Activated B cell treated with CpG ODN at 0.5 μM for 24 hours (primary cell): ENCODE measurements at places on chromosomes 12 and 14. TPM values are rescaled to one million over a fixed set of nuclear protein-coding genes. Genes with fewer than 3 reads are reported as not detected.

The KLHL33 gene
- total RNA-seq = 0.42 and 0.53 TPM in 2 replicates

The TPH2 gene
- not detected in 2 replicates for total RNA-seq

The ACTR10 gene
- 36.5 and 40.5 TPM in 2 replicates for total RNA-seq

The C14orf132 gene
- 0.05 and 0.16 TPM in 2 replicates for total RNA-seq

The GLIPR1L1 gene
- total RNA-seq = not detected in 2 replicates

The KRT78 gene
- not detected in 2 replicates for total RNA-seq

The HOXC10 gene
- not detected in 2 replicates for total RNA-seq

GRCh38 chr12:121614872-121615467 is 11.4 kb upstream of the ORAI1 start:
- H3K27me3 ChIP-seq = no peaks in the 10 kb centered on the region
- no peak for DNase-seq
- H3K4me3 ChIP-seq = no peak overlapping the region
- no peak overlapping the region for H3K27ac ChIP-seq

GRCh38 chr14:37585971-37586796 is 8.9 kb downstream of the FOXA1 start:
- no peaks in the 10 kb centered on the region for H3K4me1 ChIP-seq
- H3K27me3 ChIP-seq = peaks cover 52% of the 10 kb centered on the region
- H3K36me3 ChIP-seq = no peaks in the 10 kb centered on the region
- H3K4me3 ChIP-seq = no peak overlapping the region

DNA sequence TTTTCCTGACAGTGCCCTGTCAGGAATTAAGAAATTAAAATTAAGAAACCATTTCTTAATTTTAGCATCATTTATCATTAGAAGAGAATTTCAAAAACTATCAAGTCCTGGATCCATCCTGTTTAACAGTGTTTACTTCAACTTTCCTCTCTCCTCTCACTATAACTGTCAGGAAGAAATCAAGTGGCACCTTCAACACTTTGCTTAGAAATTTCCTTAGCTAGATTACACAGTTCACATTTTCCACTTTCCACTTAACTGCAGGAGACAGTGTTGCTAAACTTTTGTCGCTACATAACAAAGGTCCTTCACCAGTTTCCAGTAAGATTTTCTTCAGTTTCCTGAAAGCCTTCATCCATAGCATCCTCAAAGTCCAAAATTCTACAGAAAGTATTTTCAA is 21.9 kb upstream of the OR10P1 start:
- H3K27ac ChIP-seq = no peak overlapping the region
- no peak for DNase-seq
- peaks cover 5% of the 10 kb centered on the region for H3K36me3 ChIP-seq

- DNase-seq = no peak
- H3K36me3 ChIP-seq = no peaks in the 10 kb centered on the region
- no peaks in the 10 kb centered on the region for H3K27me3 ChIP-seq
- H3K27ac ChIP-seq = no peak overlapping the region
- no peaks in the 10 kb centered on the region for H3K4me1 ChIP-seq
Measured at GRCh38 chr12:126390969-126391566, 1325.8 kb downstream of the AACS start.

- peaks cover 23% of the 10 kb centered on the region for H3K36me3 ChIP-seq
- no peaks in the 10 kb centered on the region for H3K4me1 ChIP-seq
- H3K27ac ChIP-seq = no peak overlapping the region
- H3K4me3 ChIP-seq = no peak overlapping the region
Measured at GRCh38 chr14:53032161-53032803, 81.4 kb upstream of the FERMT2 start.

DNA sequence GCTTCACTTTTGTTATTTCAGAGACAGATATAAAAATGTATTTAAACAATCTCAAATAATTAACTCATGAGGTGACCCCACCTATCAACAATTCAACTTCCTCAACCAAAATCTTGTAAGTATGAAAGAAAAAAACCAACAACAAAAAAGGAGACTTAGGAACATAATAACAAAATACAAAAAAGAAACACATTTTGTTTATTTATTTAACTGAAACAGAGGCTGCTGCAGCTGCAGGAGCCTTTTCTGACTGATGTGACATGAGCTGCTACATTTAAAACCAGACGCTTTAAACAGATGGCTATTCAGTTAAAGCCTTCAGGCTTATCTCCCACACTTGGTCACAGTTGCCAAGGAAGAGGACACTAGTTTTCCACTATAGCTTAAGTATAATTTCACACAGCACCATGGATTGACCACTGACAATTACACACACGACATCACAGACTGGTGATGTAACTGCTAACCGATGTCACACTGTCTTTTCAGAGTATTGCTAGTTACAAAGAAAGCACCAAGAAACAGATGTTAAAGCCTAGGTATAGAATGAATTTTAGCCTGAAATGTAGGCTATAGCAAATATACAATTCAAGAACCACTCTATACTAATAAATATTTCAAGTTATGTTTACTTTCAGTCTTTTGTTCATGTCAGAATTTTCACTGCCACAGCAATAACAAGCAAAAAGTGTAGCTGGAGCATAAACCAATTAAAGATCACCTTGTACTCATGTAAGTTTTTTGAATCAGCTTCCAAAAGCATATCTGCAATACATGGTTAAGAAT is 113.0 kb downstream of the MED13L start:
- no peak for DNase-seq
- H3K4me3 ChIP-seq = no peak overlapping the region
- H3K4me1 ChIP-seq = peaks cover 45% of the 10 kb centered on the region

DNA sequence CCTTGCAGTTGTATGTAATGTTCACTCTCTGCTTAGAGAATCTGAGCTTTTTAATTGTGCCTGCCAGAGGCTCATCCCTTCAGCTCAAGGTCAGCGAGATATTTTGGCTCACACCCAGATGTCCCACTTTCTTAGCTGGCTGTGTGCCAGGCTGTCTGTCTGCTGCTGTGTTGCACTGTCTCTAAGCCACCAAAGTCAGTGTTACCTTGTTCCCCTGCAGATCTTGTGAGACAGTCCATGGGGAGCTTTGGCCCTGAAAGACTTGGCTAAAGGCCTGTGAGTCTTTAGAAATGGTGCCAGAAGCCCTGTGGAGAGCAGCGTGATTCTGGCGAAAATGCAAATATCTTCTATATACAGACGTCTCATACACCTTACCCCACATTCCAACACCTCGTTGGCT is 293.7 kb downstream of the TTC6 start:
- H3K4me1 ChIP-seq = no peaks in the 10 kb centered on the region
- H3K36me3 ChIP-seq = no peaks in the 10 kb centered on the region
- no peaks in the 10 kb centered on the region for H3K27me3 ChIP-seq

DNA sequence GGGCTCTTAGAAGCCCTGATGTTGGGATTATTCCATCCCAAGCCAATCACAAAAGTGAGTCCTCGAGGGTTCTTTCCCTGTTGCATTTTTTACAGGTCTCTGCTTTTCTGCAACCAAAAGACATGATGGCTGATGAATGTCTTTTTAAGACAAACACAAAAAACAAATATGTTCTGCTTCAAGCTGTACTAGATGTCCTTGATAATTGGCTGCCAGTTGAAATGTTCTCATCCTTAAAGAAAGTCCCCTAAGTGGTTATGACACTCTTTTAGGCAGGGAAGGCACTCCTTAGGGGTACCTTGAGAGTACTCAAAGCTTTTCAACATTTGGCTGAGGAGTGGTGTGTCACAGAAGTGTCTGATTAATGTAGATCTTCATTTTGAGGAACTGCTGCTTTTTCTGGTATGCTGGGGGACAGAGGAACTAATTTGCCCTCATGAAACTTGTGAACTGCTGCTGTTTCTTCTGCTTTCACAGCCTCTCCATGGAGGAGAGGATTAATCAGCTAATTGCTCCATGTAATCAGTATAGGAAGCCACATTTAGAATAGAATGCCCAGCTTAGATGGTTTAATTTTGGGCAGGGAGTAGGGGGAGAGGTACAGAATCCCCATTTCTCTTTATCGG is 22.8 kb upstream of the IGF1 start:
- H3K4me3 ChIP-seq = no peak overlapping the region
- H3K4me1 ChIP-seq = peaks cover 8% of the 10 kb centered on the region
- no peak for DNase-seq
- no peaks in the 10 kb centered on the region for H3K36me3 ChIP-seq
- peaks cover 5% of the 10 kb centered on the region for H3K27me3 ChIP-seq

DNA sequence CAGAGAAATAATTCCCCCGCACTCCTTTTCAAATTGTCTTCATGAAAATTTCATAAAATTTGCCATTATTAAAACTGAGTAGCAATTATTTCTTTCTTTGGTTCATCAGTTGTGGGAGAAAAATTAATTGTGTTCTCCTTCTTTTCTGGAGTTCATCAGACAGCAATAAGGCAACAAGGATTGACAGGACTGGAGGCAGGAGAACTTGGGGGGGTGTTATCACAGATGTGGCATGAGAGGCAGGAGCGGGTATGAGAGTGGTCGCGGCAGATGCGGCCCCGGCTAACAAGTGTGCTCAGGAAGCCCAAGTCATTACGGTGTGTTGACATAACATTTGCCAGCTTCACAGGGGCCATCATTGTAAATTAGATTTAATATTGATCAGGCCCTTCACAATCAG is 306.6 kb upstream of the TMPO start:
- H3K36me3 ChIP-seq = no peaks in the 10 kb centered on the region
- no peak overlapping the region for H3K27ac ChIP-seq
- no peak overlapping the region for H3K4me3 ChIP-seq
- DNase-seq = no peak
- H3K27me3 ChIP-seq = no peaks in the 10 kb centered on the region

DNA sequence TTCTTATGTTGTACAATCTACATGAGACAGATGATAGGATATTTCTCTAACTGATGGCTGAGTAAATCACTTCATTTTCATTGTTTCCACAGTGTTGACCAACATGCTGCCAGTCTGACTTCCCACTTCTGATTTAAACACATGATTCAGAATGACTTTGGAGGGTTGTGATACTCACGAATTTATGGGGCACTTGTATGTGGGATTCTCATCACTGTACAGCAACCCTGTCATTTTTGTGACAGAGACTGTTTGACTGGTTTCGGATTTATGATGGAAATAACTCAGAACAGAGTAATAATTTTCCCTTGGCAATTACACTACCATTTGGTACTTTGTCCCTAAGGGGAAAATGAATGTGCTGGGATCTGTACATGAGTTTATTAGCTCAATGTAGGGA is 333.8 kb downstream of the TRHDE start:
- H3K4me3 ChIP-seq = no peak overlapping the region
- no peaks in the 10 kb centered on the region for H3K27me3 ChIP-seq
- H3K4me1 ChIP-seq = no peaks in the 10 kb centered on the region
- no peaks in the 10 kb centered on the region for H3K36me3 ChIP-seq

DNA sequence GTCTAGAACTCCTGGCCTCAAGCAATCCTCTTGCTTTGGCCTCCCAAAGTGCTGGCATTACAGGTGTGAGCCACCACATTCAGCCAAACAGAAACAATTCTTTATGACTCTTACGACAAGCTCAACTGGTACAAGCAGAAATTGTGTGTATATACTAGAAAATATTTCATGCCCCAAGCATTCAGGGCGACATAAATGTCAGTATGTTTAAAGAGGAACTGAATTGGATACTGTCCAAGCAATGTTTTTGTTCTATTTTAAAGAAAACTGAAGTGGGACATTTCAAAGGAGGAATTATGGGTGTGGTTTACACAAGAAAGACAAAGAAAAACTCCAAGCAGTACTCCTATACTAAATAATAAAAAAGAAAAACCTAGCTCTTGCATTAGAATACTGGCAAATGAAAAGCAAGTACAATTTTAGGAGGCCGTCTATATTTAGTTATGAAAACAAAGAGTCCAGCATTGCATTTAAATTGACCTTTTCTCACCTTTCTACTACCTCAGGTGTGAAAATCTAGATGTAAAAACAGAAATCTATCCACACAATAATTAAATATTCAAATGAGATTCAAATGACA is 48.9 kb downstream of the PPP1R12A start:
- peaks cover 75% of the 10 kb centered on the region for H3K4me1 ChIP-seq
- H3K4me3 ChIP-seq = no peak overlapping the region
- H3K36me3 ChIP-seq = peaks cover 3% of the 10 kb centered on the region
- no peak for DNase-seq
- no peaks in the 10 kb centered on the region for H3K27me3 ChIP-seq
- no peak overlapping the region for H3K27ac ChIP-seq

DNA sequence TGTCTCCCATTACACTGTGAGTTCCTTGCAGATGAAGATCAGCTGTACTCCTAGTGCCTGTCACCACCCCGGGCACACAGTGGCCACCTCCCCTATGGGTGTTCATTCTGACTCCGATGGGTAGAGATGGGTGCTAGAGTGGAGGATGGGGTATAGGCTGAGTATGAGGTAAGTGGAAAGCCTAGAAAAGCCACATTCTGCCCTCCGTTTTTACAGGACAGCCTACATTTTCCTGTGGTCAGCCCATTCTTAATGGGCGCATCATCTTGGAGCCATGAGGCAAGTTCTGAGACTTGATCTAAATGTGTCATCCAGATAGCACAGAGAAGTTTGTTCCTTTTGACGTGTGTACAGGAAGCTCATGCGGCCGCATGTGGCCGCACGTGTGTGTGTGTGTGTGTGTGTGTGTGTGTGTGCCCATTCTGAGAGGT is 166.7 kb upstream of the HIF1A start:
- no peaks in the 10 kb centered on the region for H3K36me3 ChIP-seq
- no peak overlapping the region for H3K4me3 ChIP-seq
- peaks cover 5% of the 10 kb centered on the region for H3K4me1 ChIP-seq
- H3K27ac ChIP-seq = no peak overlapping the region
- H3K27me3 ChIP-seq = no peaks in the 10 kb centered on the region

GRCh38 chr14:106586098-106586704 is 1059.8 kb downstream of the TMEM121 start:
- H3K27me3 ChIP-seq = no peaks in the 10 kb centered on the region
- H3K4me3 ChIP-seq = no peak overlapping the region
- H3K27ac ChIP-seq = no peak overlapping the region
- no peaks in the 10 kb centered on the region for H3K36me3 ChIP-seq
- peak; percentile 60 for DNase-seq
- peaks cover 36% of the 10 kb centered on the region for H3K4me1 ChIP-seq
